Hypothalamus (tissue), 51 donors: ENCODE measurements at places on chromosomes 5 and 9.

- no peak for DNase-seq
These were observed 34.0 kb downstream of the GAPVD1 start for GRCh38 chr9:125295657-125296056.

- no peak for DNase-seq
These were observed 8.6 kb downstream of the ABLIM3 start for GRCh38 chr5:149149942-149150341.

DNA sequence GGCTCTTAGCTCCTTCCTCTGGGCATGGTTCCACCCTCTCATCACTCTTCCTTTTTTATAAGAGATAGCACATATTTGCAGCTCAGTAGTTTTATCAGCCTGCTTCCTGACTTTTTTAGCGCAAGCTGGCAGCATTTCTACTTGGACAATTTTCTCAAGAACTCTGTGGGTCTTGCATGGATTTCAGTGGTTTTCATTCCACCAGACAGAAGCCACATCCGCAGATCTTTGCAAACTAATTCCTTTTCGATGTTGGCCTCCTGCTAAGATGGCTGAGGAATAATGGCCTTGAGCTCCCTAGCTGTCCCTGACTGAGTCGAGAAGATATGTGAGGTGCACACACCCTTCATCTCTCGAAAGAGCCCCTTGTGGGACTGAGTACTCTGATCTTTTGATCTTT lies 49.5 kb downstream of the GALNT12 start:
- no peak for DNase-seq

DNA sequence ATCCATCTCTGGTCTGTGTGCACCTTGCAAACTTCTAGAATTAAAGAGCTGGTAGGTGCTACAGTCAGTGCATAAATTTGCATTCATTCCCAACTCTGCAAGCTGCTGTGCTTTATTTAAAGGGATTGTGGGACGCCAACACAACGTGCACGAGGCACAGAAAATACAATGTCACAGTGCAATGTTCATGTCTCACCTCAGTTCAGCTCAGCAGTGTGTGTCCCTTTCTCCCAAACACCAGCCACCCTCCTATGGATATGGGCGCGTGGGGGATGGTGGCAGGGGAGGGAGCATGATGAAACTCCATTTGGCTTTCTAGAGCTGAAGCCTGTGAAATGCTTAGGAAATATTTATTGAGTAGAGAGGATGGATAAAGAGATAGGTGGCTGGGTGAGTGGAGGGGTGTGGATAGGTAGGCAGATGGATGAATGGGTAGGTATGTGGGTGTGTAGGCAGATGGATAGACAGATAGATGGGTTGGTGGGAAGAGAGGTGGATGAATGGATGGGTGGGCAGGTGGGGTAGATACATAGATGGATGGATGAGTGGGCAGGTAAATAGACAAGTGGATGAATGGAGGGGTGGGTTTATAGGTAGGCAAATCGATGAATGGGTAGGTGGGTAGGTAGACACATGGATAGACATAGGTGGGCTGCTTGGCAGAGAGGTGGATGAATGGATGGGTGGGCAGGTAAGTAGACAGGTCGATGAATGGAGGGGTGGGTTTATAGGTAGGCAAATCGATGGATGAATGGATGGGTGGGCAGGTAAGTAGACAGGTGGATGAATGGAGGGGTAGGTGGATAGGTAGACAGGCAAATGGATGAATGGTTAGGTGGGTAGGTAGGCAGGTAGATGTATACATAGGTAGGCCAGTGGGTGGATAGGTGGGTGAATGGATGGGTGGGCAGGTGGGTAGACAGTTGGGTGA lies 92.7 kb upstream of the FCN2 start:
- DNase-seq: peak; percentile 44

GRCh38 chr9:128163523-128164306 lies 3.6 kb downstream of the BBLN start:
- DNase-seq: no peak

- DNase-seq: peak; percentile 7
These were observed 44.3 kb downstream of the SLC28A3 start for GRCh38 chr9:84296146-84296843.

- no peak for DNase-seq
These were observed 16.9 kb downstream of the PTCH1 start for GRCh38 chr9:95499847-95500246.

DNA sequence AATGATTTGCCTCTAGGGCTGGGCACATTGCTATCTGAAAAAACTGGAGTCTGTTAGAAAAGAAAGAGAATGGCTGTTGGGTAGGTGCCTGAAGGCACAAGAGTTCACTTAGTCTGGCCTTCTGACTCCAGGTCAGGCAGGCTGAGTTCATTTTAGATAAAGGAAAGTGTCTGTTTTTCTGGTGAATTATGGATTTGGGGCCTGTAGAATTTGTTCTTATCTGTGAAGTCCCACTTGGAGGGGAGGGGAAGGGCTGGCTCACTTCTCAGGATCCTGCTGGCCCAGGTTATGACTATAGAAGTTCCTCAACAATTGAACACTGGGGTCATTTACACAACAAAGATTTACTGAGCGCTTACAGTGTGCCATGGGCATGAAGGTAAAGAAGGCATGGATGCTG lies 11.5 kb upstream of the SEPTIN8 start:
- no peak for DNase-seq

DNA sequence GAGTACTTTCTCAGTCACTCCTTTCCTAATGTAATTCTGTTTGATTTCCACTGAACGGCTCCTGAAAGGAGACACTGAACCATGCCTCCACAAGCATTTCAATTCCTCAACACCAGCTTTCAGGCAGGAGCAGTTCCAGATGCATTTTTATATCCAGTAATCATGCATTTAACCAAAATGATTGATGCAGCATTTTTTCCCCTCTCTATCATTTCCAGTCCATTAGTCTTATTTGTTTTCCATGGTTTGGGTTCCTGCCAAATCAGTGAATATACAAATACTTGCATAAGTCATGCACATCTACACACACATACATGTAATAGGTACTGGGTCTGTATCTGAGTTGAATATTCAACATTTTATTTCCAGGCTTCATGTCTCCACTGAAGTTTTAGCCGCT lies 122.7 kb downstream of the GRIA1 start:
- DNase-seq: no peak

GRCh38 chr5:99948850-99949249 lies 586.3 kb upstream of the FAM174A start:
- DNase-seq: no peak

- no peak for DNase-seq
These were observed 805.0 kb upstream of the C9orf72 start for GRCh38 chr9:28378231-28378630.

DNA sequence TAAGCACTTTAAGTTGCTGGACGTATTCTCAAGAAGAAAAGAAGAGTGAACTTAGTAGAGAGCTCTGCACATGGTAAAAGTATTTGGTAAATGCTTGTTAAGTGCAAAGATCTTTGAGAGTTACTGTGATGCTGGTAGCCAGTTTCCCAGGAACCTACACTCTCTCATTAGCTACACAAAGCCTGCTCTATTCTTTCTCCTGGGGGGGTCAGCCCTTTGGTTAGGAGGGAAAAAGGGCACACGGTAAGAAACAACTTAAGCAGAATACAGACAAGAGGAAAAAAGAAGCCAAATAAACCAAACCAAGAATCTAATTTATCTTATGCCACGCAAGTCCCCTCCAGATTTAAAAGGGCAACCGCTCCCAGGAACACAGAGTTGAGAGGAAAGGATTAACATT lies 1100.1 kb upstream of the CDH10 start:
- no peak for DNase-seq

DNA sequence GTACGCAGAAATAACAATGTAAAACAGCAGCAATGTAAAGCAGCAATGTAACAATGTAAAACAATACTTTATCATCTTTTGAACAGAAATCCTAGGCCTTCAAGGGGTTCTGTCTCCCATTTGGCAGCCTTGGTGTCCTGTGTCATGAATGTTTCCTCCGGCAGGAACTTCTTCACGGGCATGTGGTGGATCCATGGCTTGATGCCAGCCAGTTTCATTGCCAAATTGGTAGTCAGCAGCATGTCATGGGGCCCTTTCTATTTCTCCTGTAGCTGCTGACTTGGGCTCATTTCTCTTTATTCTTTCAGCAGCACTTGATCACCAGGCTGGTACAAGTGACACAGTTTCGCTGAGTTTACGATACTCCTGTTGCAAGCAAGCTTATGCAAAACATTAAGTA lies 275.3 kb downstream of the HTR1A start:
- no peak for DNase-seq

GRCh38 chr5:12385095-12385494 lies 480.8 kb upstream of the CTNND2 start:
- DNase-seq: no peak

GRCh38 chr5:81779125-81779915 lies 28.4 kb upstream of the SSBP2 start:
- DNase-seq: no peak

DNA sequence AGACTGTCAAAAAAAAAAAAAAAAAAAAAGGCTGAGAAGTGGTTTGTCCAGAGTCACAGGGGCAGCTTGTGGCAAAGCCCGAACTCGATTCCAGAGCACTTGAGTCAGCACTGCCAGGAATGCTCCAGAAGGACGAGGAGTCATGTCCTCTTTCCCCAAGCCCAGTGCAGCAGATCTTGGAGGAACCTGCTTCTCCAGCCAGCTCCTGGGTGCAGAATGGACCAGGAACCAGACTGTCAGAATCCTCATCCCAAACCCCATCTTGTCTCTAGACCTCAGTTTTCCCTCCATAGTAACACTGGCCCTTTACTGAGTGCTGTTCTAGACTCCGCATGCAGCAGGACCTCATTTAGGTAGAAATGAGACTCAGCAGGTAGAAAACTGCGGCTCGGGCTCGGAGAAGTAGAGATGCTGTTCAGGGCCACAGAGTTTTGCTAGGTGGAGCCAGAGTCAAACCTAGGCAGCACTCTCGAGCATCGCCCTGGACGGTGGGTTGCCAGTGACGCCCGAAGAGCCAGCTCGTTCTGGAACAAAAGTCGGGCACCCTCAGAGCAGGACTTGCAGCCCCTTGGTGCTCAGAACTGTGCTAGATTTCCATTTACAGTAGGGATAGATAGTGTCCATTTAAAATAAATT lies 15.4 kb downstream of the CD74 start:
- DNase-seq: no peak

GRCh38 chr5:180170810-180171567 lies 38.0 kb downstream of the RASGEF1C start:
- no peak for DNase-seq

DNA sequence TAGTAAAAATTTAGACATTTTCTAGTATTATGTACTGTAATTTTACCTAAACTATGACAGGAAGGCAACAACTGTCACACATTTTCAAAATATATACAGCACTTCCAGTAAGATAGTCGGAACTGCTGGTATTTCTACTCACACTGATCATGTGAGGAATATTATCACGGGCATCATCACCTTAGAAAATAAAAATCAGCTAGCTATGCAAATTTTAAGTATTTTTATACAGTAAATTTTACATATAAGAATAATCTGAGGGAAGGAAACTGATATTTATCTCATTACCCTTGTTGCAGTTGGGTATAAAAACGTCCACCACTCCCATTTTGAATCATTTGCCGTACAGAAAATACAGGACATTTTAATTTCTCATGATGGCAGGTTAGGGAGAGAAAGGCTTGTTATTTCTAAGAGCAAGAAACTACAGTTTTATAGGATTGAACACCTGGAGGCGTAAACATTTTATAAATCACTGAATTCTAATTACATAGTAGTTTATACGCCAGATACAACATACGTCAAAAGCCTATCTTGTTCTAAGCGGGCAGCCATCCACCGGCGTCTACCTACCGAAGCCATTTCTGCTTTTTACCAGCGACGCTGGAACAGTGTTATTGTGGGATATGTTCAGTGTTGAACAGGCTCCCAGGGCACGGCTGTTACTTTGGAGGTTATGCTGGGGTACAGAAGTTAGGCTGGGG lies 729 bp upstream of the TNPO1 start:
- DNase-seq: no peak

GRCh38 chr5:109907731-109908130 lies 218.0 kb downstream of the MAN2A1 start:
- no peak for DNase-seq

DNA sequence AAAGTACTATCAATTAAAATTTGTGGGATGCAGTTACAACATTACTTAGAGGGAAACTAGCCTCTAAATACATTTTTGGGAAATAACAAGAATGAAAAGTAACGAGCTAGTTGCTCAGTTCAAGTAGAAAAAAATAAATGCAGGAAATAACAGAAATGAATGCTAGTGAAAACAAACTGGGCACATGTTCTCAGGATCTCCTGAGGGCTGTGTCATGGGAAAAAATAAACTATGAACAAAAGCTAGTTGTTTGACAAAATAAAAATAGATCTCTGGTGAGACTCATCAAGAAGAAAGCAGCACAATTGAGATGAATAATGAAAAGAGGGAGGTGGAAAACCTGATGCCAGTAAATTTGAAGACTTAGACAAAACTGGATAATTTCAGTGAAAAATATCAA lies 16.3 kb downstream of the IDNK start:
- no peak for DNase-seq

GRCh38 chr5:150645070-150645700 lies 4.7 kb downstream of the SYNPO start:
- DNase-seq: no peak

DNA sequence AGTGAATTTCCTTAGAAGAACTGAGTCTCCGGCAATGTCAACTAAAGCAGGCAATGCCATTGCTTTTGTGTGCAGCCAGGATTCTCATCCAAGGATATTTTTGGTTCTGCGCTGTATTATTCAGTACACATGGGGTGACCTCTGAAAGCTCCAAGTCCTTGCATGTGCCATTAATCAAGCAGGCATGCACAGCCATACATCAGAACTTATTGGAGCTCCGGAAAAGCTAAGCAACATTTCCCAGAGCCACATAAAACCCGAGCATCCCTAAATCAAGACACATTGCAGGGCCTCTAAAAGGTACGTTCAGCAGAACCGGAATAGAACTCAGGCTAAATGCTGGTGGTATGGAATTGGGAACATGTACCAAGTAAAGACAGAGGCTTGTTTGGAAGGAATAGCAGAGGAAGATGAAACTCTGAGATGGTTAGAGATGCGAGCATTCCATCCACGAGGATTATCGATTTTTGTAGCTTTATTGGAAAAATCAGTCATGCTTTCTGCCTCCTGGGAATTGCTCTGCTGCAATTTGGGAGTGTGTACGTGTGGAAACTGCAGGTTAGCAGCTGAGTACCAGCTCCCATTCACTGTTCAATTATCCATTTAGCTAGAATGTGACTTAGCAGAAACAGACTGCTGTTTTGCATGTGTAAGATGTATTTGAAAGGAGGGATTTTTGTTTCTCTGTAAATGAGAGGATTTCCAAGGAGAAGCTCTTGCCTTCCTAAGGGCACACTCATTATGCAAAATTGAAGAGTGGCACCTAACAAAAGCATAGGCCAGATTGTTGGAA lies 143.7 kb upstream of the WWC1 start:
- no peak for DNase-seq
